Retina (tissue), 1 donor: ENCODE measurements at places on chromosomes 12 and 14.

DNA sequence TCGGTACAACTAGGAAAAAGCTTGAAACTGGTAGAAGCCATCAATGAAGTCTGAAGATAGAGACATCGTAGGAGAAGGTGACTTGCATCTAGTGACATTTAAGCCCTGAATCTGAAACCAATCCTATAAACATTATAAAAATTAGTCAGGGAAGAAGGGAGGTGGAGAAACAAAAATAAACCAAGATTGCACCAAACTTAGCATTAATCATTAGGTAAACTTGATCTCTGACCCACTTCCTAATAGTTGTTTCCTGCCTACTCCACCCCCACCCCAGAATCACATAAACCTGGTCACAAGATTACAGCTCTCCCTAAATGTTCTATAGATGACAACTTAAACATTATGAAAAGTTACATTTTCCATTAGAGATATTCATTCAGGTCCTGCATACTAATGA is 40.4 kb downstream of the TSPAN19 start:
- DNase-seq: no peak

GRCh38 chr14:80587096-80587724 is 354.3 kb downstream of the CEP128 start:
- no peak for DNase-seq

DNA sequence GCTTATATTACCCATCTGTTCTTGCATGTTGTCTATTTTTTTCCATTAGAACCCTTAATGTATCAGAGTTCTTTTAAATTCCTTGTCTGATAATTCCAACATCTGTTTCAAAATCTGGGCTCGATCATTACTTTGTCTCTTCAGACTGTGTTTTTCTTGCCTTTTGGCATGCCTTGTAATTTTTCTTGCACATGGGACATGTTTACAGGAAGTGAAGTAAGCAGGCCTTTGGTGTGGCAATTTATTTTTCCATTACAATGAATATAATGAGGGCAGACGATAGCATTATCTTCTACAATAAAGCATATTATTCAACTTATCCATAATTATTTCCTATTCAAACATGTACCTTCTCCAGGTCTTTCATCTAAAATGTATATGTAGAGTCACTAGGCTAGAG is 48.3 kb downstream of the STXBP6 start:
- no peak for DNase-seq

GRCh38 chr12:28987538-28988324 is 161.3 kb upstream of the FAR2 start:
- DNase-seq: no peak
